ENCODE measurements at places on chromosomes 12 and 14. TPM values are rescaled to one million over a fixed set of nuclear protein-coding genes. Genes with fewer than 3 reads are reported as not detected.
A peak's percentile ranks its signal among the peaks of the same experiment; 100 is the strongest.

Gene PPM1H
- 35.8 TPM for total RNA-seq

Gene HHIPL1
- total RNA-seq, result 4.8 TPM

Gene NEUROD4
- 0.50 TPM for total RNA-seq

Gene TMPRSS12
- not detected for total RNA-seq

Gene GPRC5D
- not detected for total RNA-seq

Gene MIP
- total RNA-seq, result 0.30 TPM

Gene NRL
- 1.8 TPM for total RNA-seq

Gene PPP4R3A
- total RNA-seq, result 83.4 TPM

Gene KLRC1
- total RNA-seq, result 0.99 TPM

Gene TROAP
- 10.5 TPM for total RNA-seq

- no peak overlapping the region for H3K27ac ChIP-seq
- no peaks in the 10 kb centered on the region for H3K27me3 ChIP-seq
- H3K4me1 ChIP-seq, result peaks cover 7% of the 10 kb centered on the region
- DNase-seq, result no peak
Measured at GRCh38 chr14:100278702-100279101, 27.5 kb downstream of the SLC25A29 start.

DNA sequence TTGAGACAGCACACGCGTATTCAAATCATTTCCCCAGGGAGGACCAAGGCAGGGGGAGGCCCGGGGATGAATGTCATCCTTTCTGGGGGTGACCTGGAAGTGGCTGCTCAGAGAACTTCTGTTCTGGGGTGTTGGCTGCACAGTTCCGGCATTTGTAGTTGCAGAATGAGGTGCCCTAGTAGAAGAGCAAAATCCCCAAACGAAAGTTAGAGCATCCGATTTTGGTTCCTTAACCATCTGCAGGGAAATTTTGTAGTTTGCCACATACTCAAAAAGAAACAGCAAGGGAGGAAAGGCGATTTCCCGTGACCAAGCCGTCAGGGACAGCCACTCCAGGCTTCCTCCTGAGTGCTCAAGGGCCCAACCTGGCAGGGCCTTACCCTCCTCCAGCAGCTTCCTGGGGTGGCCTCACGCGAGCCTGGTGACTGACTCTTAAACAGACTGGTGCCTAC is 13.0 kb upstream of the TRAF3 start:
- H3K27me3 ChIP-seq, result no peaks in the 10 kb centered on the region
- peaks cover 11% of the 10 kb centered on the region for H3K4me1 ChIP-seq
- no peaks in the 10 kb centered on the region for H3K36me3 ChIP-seq
- no peak overlapping the region for H3K27ac ChIP-seq

DNA sequence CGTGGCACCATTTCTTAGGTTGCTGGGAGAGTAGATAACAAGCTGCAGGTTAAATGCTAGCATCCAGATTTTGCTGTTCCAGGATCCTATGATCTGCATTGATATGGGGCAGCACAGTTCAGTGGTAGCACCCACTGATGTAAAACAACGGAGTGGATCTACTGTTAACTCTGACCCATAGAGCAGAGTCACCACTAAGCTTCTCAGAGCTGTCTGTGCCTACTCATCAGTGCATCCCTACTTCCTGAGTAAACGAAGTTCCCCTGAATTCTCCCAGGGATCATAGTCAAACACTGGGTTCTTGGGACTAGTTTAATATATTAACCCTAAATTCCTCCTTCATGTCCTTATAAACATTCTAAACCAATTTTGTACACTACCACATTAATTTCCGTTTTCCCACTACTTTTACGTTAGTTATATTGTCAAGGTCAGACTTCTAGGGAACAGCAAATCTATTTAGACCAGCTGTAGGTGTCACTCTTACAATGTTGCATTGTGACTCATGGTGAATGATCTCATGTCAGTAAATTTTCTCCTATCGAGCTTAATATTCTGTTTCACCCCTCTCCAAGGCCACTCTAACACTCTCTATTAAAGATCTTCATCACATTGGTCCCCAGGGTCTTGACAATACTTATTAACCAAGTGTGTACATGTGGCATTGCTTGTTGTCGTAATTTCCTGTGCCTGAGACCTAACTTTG is 10.3 kb downstream of the RERGL start:
- DNase-seq, result no peak
- no peaks in the 10 kb centered on the region for H3K36me3 ChIP-seq
- no peaks in the 10 kb centered on the region for H3K4me1 ChIP-seq

- no peak for DNase-seq
- H3K4me3 ChIP-seq, result no peak overlapping the region
- H3K27me3 ChIP-seq, result no peaks in the 10 kb centered on the region
- no peaks in the 10 kb centered on the region for H3K4me1 ChIP-seq
- H3K27ac ChIP-seq, result no peak overlapping the region
- no peaks in the 10 kb centered on the region for H3K36me3 ChIP-seq
Measured at GRCh38 chr14:31770271-31770670, 209.1 kb downstream of the NUBPL start.

GRCh38 chr14:103690332-103690731 is 24.9 kb downstream of the XRCC3 start:
- peaks cover 53% of the 10 kb centered on the region for H3K36me3 ChIP-seq
- H3K27ac ChIP-seq, result no peak overlapping the region
- peaks cover 11% of the 10 kb centered on the region for H3K4me1 ChIP-seq
- no peak for DNase-seq
- no peak overlapping the region for H3K4me3 ChIP-seq

DNA sequence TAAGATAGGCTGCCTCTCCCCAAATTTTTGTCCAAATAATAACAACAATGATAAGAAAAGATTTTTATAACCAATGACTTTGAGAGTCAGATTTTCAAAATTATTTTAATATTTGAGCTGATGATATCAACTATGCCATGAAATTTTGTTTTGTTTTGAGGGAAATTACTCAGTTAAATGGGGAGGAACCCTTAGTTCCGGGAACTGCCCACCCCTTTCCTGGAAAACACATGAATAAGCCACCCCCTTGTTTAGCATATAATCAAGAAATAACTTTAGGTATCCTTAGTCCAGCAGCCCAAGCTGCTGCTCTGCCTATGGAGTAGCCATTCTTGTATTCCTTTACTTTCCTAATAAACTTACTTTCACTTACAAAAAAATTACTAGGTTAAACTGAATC is 61.4 kb downstream of the HMGA2 start:
- H3K36me3 ChIP-seq, result no peaks in the 10 kb centered on the region
- no peak for DNase-seq
- H3K27me3 ChIP-seq, result no peaks in the 10 kb centered on the region
- no peak overlapping the region for H3K4me3 ChIP-seq

DNA sequence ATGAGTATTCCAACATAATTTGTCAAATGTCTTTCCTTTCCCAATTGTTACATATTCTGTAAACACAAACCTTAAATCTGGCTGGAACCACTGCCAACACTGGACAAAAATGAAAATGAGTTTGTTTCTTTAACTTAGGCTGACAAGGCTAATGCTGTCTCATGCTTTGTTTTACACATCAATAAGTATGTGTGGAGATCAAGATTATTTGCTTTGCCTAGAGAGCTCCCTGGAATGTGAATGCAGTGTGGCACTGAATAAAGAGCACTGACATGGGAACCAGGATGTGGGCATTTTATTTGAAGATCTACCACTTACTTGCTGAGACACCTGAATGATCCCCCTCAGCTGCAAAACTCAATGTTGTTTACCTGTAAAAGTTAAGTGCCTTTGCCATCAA is 61.7 kb downstream of the RALGAPA1 start:
- DNase-seq, result no peak
- peaks cover 12% of the 10 kb centered on the region for H3K36me3 ChIP-seq
- H3K27ac ChIP-seq, result no peak overlapping the region
- H3K4me3 ChIP-seq, result no peak overlapping the region
- no peaks in the 10 kb centered on the region for H3K4me1 ChIP-seq

DNA sequence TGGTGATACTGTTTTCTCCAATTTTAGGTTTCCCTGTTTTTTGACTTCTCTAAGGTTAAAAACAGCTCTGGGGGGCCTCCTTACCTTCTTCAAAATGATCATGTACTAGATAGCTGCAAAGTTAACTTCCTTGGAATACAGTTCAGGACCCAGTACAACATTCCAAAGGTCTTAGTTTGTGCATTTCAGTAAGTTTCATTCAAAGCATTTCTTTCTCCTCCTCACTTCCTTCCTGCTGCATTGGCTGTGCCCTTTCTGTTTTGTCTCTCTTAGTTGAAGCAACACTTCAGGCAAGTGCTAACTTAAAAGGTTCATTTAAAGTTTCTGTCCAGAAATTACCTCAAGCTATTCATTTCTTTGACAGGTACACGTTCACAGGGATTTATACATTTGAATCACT is 95.7 kb downstream of the SCN8A start:
- H3K27me3 ChIP-seq, result no peaks in the 10 kb centered on the region
- DNase-seq, result no peak
- H3K4me1 ChIP-seq, result no peaks in the 10 kb centered on the region

DNA sequence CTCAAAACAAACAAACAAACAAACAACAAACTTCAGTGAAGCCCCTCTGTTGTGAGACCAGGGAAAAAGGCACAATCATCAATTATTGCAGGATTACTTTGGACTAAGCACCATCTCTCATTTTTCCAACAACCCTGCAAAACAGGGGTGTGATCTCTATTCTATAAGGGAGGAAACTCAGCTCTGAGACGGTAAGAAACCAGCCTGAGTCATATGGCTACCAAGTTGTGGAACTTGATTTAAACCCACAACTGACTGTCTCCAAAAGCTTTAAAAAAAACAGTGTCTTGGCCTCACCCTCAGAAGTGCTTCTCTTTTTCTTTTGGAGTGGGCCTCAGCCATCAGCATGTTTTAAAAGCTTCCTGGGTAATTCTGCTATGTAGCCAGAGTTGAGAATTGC is 49.8 kb downstream of the RIN3 start:
- H3K36me3 ChIP-seq, result no peaks in the 10 kb centered on the region
- no peak for DNase-seq
- H3K4me3 ChIP-seq, result no peak overlapping the region
- H3K27ac ChIP-seq, result no peak overlapping the region
- H3K4me1 ChIP-seq, result no peaks in the 10 kb centered on the region
- no peaks in the 10 kb centered on the region for H3K27me3 ChIP-seq

DNA sequence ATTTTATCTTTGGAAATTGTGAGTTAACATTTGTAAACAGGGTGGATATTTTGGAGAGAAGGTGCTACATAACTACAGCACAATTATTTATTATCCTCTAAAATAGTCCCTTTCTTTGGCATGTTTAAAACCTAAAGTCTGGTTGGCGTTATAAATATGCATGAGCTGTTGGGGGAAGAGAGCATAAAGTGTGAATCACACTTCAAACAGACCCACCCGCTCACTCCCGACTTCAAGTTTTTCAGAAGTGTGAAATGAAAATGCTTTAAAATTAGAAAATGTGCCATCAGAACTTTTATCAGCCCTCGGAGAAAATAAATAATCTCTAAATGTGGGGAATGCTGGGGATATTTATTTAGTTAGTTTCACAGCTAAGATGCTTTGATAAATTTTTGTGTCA is 1006.9 kb downstream of the NRXN3 start:
- no peaks in the 10 kb centered on the region for H3K4me1 ChIP-seq
- H3K4me3 ChIP-seq, result no peak overlapping the region
- H3K27me3 ChIP-seq, result no peaks in the 10 kb centered on the region
- H3K27ac ChIP-seq, result no peak overlapping the region
- DNase-seq, result peak; percentile 65
- no peaks in the 10 kb centered on the region for H3K36me3 ChIP-seq

- no peak for DNase-seq
- H3K27ac ChIP-seq, result no peak overlapping the region
- no peaks in the 10 kb centered on the region for H3K27me3 ChIP-seq
Measured at GRCh38 chr12:65941388-65941787, 117.1 kb downstream of the HMGA2 start.

- peaks cover 79% of the 10 kb centered on the region for H3K27me3 ChIP-seq
- no peaks in the 10 kb centered on the region for H3K36me3 ChIP-seq
- no peak overlapping the region for H3K27ac ChIP-seq
- no peak for DNase-seq
Measured at GRCh38 chr14:28756269-28756883, 10.2 kb upstream of the FOXG1 start.

- peaks cover 3% of the 10 kb centered on the region for H3K4me1 ChIP-seq
- no peaks in the 10 kb centered on the region for H3K36me3 ChIP-seq
- H3K4me3 ChIP-seq, result no peak overlapping the region
- no peak overlapping the region for H3K27ac ChIP-seq
Measured at GRCh38 chr14:72443991-72444441, 449.9 kb downstream of the DPF3 start.

GRCh38 chr14:22850944-22851764 is 14.8 kb downstream of the MMP14 start:
- peak; percentile 89 for DNase-seq
- H3K4me3 ChIP-seq, result no peak overlapping the region
- peak overlapping the region; percentile 78 for H3K27ac ChIP-seq

- DNase-seq, result no peak
- H3K36me3 ChIP-seq, result no peaks in the 10 kb centered on the region
Measured at GRCh38 chr12:51593539-51593938, 2.5 kb downstream of the SCN8A start.

GRCh38 chr12:132853285-132854092 is 24.8 kb upstream of the GOLGA3 start:
- H3K4me3 ChIP-seq, result no peak overlapping the region
- H3K27me3 ChIP-seq, result no peaks in the 10 kb centered on the region
- no peak for DNase-seq
- H3K36me3 ChIP-seq, result peaks cover 88% of the 10 kb centered on the region

DNA sequence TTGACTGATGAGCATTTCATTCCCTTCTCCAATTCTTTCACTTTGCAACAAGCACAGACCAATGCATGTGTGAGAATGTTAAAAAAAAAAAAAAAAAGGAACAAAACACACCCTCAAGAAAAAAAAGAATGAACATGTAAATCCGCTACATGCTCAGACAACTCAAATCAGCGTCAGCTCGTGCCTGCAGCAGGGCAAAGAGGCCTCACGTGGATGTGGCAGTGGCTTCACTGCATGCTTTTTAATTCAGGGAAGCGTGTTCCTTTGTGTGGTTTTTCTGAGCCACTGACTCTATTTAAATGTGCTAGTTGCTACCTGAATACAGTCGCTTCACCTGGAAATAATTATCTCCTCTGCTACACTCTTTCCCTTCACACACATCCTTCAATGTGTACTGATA is 55.1 kb downstream of the PPP1R36 start:
- no peak overlapping the region for H3K4me3 ChIP-seq
- DNase-seq, result peak; percentile 69
- H3K36me3 ChIP-seq, result no peaks in the 10 kb centered on the region

DNA sequence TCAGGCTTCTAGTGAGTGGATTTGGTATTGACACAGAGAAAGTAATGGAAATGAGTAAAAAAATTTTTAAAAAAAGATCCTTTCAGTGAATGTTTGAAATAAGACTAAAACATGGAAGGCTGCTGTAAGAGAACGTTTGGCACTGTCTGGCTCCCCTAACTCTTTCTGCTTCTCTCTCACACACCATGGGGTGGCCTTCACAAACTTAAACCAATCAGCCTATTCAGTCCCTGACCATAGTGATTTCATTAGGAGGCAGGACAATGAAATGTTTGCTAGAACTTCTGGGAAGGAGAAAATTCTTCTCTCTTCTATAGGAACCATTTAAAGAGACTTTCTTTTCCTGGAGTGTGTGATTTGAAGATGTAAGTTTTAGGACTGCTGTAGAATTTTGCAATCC is 84.2 kb upstream of the GRIN2B start:
- no peak for DNase-seq
- H3K36me3 ChIP-seq, result no peaks in the 10 kb centered on the region
- no peak overlapping the region for H3K4me3 ChIP-seq
- H3K27ac ChIP-seq, result no peak overlapping the region
- no peaks in the 10 kb centered on the region for H3K27me3 ChIP-seq

GRCh38 chr14:93855737-93856136 is 67.5 kb upstream of the PRIMA1 start:
- H3K27me3 ChIP-seq, result no peaks in the 10 kb centered on the region
- no peak overlapping the region for H3K4me3 ChIP-seq
- no peak overlapping the region for H3K27ac ChIP-seq
- no peaks in the 10 kb centered on the region for H3K36me3 ChIP-seq
- peaks cover 14% of the 10 kb centered on the region for H3K4me1 ChIP-seq

Data from spinal cord (tissue), 10 donors.